ENCODE measurements at places on chromosomes 1 and 21. TPM values are rescaled to one million over a fixed set of nuclear protein-coding genes. Genes with fewer than 3 reads are reported as not detected.

DNA sequence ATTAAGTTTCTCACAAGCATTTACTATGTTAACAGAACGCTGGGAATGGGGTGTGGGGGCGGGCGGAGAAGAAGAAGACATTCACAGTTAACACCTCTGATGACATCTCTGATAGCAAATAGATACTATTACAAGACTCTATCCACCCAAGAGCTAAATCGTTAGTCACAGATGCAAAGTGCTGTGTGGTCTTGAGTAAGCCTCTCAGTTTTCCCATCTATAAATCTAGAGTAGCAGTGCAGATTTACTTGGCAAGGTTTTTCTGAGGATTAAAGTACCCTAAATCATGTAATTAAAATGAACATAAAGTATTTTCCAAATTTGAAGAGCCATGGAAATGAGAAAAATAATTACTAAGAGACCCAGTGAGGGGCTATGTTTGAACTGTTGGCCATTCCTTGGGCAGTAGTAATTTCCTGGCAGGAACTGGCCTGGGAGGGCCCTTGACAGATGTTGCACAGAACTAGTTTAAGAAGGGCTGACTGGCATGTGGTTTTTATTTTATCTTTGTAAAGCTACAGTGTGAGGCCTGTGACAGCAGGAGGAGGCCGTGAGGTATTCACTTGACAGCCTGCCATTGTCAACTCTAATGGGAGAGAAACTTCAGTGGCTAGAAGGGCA lies 58.7 kb upstream of the APOBEC4 start:
- no peak for DNase-seq

GRCh38 chr1:42173155-42173933 lies 8.8 kb upstream of the GUCA2A start:
- peak; percentile 69 for DNase-seq

DNA sequence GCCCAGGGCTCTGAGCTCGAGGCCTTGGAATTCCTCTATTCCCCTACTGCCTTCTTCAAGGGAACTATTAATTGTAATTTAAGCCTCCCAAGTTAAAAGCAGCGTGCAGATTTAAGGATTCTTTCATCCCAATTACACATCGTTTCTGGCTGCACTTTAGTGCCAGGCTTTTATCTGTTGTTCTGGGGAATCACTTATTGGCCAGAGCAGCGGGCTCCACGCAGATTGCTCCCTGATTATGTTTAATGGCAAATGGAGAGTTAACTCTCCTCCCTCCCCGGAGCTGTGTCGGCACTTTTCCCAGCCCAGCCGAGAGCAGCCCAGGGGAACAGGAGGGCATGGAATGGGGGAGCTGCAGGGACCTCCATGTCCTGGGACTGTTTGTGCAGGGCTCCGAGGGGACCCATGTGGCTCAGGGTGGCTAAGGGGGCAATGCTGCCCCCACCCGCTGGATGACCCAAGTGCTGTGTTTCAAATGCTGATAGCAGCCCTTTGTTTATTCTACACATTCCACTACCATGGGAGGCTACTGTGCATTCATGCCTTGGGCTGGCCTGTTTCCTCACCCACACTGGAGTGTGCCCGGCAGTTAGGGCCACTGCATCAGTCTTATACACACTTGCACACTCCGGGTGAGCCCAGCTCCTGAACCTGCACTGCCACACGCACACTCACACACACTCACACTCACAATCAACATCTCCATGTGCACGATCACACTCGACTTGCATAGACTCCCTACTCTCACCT lies 93.3 kb upstream of the POU3F1 start:
- no peak for DNase-seq

DNA sequence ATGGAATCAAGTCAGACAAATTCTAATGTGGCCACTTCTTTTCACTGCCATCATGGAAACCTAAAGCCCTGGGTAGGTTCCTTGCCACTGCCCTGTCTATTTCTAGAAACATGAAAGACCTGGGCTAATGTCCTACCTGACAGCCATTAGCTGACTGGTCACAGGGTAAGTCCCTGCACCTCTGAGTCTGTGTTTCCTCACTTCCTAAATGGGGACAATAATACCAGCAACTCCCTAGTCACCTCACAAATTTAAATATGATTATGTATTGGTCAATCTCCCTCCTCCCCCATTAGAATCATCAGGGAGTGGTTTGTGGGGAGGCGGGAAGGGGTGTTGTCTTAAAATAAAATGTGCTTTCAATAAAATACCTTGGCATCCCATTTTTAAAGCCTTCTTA lies 2.2 kb downstream of the CREG1 start:
- DNase-seq = no peak

Gene KIF14
- 30.3 TPM for total RNA-seq

Gene DPT
- total RNA-seq = not detected

- no peak for DNase-seq
Observed at GRCh38 chr1:221429264-221429663, 312.6 kb downstream of the DUSP10 start.

Gene CDCA8
- 73.6 TPM for total RNA-seq

Gene PRSS38
- total RNA-seq = not detected

DNA sequence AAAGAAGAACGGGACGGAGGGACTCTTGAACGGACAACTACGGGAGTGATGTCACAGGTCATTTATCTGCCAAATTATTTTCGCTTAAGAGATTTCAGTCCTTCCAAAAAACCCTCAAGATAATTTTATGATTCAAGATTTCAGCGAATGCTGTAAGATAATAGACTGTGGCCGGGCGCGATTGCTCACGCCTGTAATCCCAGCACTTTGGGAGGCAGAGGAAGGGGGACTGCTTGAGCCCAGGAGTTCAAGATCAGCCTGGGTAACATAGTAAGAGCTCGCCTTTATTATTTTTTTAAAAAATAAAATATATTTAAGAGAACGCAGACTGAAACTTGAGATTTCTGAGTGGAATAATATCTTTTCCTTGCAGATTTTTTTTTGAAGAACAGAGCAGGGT lies 609 bp downstream of the RWDD2B start:
- no peak for DNase-seq
